ENCODE measurements at places on chromosomes 4 and X.

DNA sequence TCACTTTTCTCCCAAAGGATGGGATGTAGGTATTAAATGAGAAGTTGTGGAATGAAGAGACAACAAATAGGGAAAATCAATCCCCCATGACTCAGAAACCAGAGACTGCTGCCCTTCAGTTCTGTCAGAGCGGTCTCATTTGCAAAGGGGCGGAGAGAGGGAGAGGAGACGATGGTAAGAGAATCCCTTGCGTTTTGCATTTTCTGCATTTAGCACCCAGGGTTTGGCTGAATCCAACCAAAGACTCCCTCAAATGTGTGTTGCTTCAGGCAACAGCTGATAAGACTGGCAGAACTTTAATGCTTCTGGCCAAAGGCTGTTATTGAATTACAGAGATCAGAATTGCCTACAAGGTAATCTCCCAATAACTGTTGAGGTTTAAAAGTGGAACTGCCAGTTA lies 230.2 kb downstream of the EVC2 start:
- no peak for DNase-seq

DNA sequence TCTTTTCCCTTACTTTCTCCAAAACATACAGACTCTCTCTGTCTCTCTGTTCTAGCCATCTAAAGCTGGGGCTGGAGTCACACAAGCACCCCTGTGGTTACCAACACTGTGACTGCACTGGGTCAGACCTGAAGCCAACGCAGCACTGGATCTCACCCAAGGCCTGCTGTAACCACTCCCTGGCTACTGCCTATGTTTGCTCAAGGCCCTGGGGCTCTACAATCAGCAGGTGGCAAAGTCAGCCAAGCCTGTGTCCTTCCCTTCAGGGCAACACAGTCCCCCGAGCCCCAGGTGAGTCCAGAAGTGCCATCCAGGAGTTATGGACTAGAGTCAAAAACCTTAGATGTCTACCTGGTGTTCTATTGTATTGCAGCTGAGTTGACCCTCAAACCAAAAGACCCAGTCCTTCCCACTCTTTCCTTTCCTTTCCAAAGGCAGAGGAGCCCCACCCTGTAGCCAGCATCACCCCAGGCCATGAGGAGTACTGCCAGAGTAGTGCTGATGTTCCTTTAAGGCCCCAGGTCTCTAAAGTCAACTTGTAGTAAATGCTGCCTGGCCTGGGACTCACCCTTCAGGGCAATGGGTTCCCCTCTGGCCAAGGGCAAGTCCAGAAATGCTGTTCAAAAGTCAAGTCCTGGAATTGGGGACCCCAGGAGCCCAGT lies 58.8 kb upstream of the RAP2C start:
- no peak for DNase-seq

- no peak for DNase-seq
Observed at GRCh38 chrX:17878028-17878670, 17.1 kb upstream of the RAI2 start.

DNA sequence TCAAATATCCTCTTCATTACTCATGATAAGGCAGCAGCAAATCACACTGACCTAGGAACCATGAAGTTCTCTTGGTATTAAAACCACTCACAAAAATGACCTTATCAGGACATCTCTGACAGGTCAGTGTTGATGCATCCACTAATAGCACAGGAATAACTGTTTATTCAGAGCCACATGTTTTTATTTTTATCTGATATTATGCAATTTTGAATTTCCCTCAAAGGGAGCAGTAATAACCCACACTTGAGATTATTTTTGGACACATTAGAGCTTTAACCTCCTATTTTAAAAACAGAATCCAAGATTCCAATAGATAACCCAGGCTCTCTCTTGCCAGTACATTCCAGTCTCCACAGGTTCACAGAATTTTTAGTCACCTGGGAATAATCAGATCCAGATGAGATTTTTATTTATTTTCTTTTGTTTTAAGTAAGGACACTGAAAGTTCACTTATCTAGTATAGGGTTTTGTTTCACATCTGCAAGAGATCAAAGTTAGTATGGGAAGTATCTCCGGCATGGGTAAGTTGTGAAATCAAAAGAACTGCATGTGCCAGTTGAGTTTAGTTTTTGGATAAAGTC lies 36.3 kb upstream of the MYOZ2 start:
- no peak for DNase-seq

DNA sequence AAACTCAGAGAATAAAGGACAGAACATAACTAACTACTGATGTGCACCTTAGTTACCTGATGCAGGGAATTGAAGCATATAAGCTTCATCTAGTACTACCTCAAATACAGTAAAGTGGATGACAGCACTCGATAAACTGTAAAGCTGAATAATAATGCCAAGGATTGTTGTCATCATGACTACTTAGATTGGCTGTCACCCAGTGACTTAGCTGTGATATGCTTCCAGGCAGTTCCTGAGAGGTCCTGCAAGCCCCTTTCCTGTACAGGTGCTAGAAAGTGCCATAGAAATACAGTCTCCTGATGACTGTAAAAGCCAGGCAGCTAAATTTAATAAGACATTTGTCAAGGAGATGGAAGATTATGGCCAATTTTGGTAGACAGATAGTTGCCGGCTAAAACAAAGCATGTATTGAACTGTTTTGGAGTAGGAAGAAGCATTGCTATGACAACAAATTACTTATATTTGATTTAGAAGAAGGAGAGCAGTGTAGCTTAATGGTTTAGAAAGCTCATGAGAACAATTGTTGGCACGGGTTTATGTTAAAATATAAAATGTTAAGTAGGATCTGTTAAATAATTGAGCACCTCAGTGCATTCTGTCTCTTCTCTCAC lies 29.7 kb downstream of the TMEM164 start:
- no peak for DNase-seq

- no peak for DNase-seq
Observed at GRCh38 chr4:8653326-8654000, 60.9 kb downstream of the CPZ start.

DNA sequence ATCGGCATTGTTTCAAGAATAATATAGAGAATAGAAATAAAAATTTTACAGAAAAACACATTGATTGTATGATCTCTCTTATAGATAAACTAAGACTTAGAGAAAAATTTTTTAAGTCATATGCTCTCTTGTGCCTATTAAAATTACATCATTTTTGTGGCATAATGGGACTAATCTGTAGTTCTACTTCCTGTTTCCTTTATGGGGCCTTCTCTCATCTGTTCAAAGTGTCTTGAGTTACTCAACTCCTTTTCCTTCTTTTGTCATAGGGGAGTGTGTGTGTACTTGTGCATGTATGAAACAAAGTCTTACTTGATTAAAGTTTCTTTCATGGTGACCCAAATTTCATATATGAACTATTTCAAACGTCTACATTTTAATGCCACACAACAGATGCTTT lies 1448.9 kb upstream of the TENM3 start:
- DNase-seq = no peak

All from cerebellar nuclear complex (tissue), 1 donor.